ENCODE measurements at places on chromosomes 12 and 14.
A peak's percentile ranks its signal among the peaks of the same experiment; 100 is the strongest.

DNA sequence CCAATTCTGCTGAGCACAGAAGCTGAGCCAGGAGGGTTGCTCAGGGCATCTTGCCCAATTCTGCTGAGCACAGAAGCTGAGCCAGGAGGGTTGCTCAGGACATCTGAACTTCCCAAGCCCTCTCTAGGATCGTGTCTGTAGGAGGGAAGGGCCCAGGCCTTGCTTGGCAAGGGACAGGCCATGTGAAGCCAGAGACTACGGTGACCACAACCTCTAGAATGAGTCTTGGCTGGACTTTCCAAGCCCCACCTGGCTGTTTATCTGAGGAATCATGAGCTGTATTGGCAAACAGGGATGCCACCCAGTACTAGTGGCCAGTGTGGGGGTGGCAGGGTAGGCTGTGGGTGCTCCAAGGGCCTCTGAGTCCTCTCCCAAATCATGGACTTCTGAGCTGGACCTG lies 7.7 kb upstream of the SERPINA6 start:
- no peak for DNase-seq

GRCh38 chr12:90167518-90168208 lies 459.0 kb upstream of the ATP2B1 start:
- no peak for DNase-seq

- no peak for DNase-seq
These were observed 190.2 kb upstream of the HMGA2 start for GRCh38 chr12:65634061-65634460.

DNA sequence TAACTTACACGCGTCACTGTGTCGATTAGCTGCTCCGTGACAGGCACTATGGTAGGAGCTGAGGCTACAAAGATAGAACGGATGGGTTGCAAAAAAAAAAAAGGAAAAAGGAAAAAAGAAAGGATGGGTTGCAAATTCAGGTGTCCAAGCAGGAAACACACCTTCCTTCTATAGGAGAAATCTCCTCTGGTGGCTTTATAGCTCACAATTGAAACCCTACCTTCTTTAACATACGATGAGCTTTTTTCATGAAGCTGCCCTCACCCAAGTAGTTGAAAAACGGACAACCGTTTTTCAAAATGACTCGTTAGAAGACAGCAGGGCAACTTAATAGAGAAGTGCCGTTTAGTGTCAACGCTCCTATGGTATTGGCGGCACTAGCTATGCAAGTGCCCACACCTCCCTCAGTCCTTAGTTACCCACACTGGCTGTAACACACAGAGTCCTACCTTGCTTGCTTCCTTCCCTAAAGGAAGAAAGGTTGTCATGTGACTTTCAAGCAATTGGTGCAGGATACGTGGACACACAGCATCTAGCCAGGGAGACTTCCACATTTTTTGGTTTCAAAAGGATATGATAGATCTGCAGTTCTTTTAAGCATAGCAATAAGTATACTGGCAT lies 682 bp upstream of the TRIP11 start:
- no peak for DNase-seq

DNA sequence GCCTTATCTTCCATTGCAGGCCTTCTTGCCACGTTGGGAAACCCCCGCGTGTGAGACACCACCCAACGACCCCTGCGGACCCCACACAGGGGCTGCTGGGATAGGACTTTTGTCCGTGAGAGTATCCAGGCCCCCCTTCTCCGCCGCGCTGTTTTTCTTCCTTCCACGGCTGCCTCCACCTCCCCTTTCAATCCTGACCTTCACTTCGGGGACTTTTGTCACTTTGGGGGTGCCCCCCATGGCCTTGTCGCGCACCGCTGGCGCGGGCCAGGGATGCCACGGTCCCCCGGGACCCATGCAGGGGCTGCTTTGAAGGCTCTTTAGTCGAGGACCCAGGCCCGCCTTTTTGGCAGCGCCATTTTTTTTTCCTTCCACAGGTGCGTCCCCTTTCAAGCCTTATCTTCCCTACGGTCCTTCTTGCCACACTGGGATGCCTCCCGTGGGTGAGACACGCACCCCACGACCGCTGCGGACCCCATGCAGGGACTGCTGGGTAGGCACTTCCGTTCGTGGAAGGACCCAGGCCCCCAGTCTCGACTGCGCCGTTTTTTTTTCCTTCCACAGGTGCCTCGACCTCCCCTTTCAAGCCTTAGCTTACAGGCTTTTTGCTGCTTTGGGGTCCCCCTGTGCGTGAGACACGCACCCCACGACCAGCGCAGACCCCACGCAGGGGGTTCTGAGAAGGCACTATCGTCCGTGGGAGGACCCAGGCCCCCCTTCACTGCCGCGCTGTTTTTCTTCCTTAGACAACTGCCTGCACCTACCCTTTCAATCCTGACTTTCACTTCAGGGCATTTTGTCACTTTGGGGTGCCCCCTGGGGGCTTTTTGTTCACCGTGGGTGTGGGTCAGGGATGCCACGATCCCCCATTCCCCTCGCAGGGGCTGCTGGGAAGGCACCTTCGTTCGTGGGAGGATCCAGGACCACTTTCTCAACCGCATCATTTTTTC lies 267.4 kb downstream of the ALG10 start:
- DNase-seq, result no peak

DNA sequence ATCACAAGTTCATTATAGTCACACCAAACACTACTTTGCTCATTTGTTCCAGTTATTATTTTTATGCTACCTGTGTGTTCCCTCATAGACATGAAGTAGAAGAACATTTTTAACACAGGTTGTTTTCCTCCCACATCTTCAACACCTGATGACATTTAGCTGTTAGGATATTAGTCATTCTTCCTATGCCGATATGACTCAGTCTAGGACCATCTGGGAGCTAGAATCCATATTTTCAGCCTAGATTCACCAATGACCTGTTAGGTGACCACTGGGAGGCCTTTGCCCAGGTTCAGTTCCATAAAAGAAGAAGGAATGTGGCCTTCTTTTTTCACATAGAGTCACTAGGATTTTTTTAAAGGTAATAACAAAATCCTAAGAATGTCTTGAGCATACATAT lies 222.8 kb downstream of the C12orf42 start:
- DNase-seq, result no peak

- DNase-seq, result no peak
These were observed 197.8 kb downstream of the SOX5 start for GRCh38 chr12:23751641-23752040.

- DNase-seq, result no peak
These were observed 176.4 kb downstream of the TMTC2 start for GRCh38 chr12:82862876-82863649.

- DNase-seq, result no peak
These were observed 81.8 kb upstream of the EVL start for GRCh38 chr14:99983251-99984015.

DNA sequence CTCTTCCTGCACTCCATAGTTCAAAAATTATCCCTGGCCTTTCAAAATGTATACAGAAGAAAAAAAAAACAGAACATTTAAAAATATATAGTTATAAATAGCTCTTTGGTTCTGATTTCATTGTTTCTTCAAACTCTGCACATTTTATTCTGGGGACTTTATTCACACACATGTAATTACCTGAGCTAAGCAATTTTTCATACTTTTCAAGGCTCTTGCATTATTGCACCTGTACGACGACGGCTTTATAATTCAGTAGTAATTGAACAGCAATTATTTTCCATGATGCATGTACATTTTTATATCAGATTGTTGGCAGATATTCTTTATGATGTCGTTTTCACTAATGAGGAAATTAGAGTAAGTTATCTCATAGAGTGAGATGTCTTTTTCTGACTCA lies 13.5 kb upstream of the SLC15A5 start:
- no peak for DNase-seq

DNA sequence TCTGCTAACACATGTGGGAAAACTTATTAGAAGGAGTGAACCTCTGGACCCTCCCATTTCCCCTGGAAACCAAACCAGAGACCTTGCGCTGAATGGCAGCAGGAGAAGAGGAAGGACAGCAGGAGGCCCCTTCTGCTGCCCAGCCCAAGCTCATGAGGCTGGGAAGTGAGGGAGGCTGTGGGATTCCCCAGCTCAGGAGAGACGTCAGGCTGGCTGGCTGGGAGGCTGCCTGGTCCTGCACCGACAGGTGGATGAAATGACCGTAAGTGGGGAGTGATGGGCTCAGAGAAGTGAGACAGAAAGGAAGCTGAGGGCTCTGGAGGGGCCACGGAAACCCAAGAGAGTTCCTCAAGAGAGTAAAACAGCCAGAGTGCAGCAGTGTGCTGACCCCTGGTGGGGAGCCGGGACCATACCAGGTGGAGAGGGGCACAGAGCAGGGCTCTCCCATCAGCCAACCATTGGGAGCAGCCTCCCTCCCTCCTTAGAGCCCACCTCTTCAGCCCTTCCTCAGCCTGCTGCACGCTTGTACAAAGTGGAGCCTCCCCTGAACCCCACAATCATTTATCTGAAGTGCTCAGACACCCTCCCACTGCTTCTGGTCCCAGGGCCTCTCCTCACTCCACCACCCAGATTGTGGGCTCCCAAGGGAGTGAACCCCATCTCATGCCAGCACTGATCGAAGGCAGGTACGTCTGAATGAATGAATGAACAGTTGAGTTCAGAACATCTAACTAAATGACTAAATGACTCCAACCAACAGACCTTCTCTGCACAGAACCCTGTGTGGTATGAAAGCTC lies 14.0 kb downstream of the TAMALIN start:
- peak; percentile 55 for DNase-seq

- DNase-seq, result no peak
These were observed 11.6 kb downstream of the ANO6 start for GRCh38 chr12:45227316-45228067.

- DNase-seq, result no peak
These were observed 47.4 kb downstream of the SMIM41 start for GRCh38 chr12:52126605-52127578.

DNA sequence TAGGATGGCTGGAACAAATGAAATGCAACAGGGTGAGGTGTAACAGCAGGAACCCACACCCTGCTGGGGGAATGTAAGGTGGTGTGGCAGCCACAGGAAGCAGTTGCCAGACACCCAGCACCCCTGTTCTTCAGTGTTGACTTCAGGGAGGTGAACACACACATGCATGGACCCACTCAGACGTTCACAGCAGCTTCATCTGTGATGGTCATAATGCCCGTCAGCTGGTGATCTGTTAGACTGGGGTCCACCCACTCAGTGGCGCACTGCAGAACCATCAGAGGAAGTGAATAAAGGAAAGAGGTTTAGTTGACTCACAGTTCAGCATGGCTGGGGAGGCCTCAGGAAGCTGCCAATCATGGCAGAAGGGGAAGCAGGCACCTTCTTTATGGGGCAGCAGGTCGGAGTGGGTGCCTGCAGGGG lies 22.7 kb upstream of the TEX22 start:
- DNase-seq, result no peak

All from activated T-cell treated with anti-CD3 and anti-CD28 coated beads for 1 hour (primary cell).